CD8-positive, alpha-beta T cell (primary cell): ENCODE measurements at places on chromosomes 5 and 9. TPM values are rescaled to one million over a fixed set of nuclear protein-coding genes. Genes with fewer than 3 reads are reported as not detected.
A peak's percentile ranks its signal among the peaks of the same experiment; 100 is the strongest.

GRCh38 chr9:112097712-112098688, 77.1 kb downstream of the SUSD1 start:
- DNase-seq: peak; percentile 47

Gene TMEM171
- 0.28 TPM for total RNA-seq

- DNase-seq: no peak
Measured at GRCh38 chr5:37774912-37775483, 64.8 kb downstream of the GDNF start.

Gene LHX6
- not detected for total RNA-seq

GRCh38 chr9:92293075-92293354, 482 bp downstream of the IARS1 start:
- DNase-seq: no peak

- no peak for DNase-seq
Measured at GRCh38 chr5:136808756-136809155, 443.4 kb upstream of the TRPC7 start.

DNA sequence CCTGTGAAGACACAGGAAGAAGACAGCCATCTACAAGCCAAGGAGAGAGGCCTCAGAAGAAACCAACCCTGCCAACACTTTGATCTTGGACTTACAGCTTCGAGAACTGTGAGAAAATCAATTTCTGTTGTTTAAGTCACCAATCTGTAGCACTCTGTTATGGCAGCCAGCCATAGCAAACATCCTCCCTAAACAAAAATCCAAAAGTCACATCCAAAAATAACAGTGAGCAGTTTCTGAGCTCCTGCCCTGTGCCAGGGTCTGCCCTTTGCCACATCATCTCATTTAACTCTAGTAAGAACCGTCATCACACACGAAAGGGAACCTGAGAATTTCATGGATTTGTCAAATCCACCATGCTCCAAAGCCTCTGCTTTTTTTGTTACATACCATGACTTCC, 118.8 kb downstream of the TRIM36 start:
- no peak for DNase-seq

GRCh38 chr9:108950168-108950567, 16.0 kb downstream of the ABITRAM start:
- DNase-seq: no peak

GRCh38 chr5:15069407-15069905, 197.9 kb upstream of the ANKH start:
- DNase-seq: no peak

- no peak for DNase-seq
Measured at GRCh38 chr5:168152660-168153059, 138.8 kb upstream of the WWC1 start.

DNA sequence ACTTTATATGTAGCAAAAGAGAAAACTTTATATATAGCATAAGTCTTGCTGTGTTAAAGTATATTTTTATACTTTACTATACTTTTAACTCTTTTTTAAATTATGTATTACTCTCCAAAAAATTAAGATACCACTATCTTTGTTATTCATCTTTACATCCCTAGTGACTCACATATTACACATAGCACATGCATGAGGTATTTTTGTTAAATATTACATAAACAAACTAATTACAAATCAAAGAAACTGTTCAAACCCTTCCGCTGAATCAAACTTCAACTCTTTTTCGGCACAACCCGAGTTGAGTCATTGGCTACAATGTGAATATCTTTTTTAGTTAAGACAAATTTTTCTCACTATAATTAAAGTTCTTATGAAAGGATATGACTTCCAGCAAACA, 32.1 kb downstream of the NADK2 start:
- DNase-seq: no peak

- DNase-seq: no peak
Measured at GRCh38 chr5:105630803-105631202, 2039.9 kb downstream of the EFNA5 start.

Gene IL3
- total RNA-seq: not detected

Gene GEMIN5
- total RNA-seq: 4.3 TPM

- DNase-seq: no peak
Measured at GRCh38 chr9:34578241-34579103, 11.1 kb downstream of the CNTFR start.

Gene EGFL7
- not detected for total RNA-seq

Gene GPR21
- total RNA-seq: 1.2 TPM

Gene ARID3C
- total RNA-seq: not detected

DNA sequence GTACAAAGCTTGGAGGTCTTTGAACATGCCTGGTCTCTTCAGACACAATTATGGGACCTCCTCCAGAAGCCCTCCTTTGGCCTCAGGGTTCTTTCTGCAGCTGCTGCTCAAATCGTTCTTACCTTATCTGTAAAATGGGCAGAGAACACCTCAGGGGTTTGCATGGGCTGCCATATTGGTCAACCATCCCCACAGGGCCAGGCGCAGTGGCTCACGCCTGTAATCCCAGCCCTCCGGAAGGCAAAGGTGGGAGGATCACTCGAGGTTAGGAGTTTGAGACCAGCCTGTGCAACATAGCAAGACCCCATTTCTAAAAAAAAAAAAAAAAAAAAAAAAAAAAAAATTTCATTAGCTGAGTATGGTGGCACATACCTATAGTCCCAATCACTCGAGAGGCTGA, 29.1 kb upstream of the TCF7 start:
- no peak for DNase-seq

GRCh38 chr9:98707166-98708102, 1.3 kb downstream of the GABBR2 start:
- no peak for DNase-seq

Gene EQTN
- total RNA-seq: not detected

Gene ELAVL2
- not detected for total RNA-seq

- no peak for DNase-seq
Measured at GRCh38 chr5:91257301-91257700, 125.8 kb downstream of the ARRDC3 start.

DNA sequence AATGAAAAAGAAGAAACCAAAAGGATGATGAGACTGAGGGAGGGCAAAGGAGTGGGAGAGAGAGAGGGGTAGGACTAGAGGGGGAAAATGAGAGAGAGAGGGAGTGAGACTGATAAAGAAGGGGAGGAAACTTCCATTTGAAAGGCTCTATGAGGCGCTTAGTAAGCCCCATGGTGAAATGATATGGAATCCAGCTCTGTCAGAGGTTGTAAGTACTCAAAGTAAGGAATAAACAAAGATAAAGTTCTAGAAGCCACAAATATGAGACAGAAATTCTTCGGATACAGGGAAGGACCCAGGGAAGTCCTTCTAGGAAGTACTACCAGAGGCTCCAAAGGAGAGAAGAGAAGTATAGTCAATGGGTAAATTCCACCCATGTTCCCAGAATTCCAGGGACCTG, 21.7 kb upstream of the VLDLR start:
- DNase-seq: no peak

DNA sequence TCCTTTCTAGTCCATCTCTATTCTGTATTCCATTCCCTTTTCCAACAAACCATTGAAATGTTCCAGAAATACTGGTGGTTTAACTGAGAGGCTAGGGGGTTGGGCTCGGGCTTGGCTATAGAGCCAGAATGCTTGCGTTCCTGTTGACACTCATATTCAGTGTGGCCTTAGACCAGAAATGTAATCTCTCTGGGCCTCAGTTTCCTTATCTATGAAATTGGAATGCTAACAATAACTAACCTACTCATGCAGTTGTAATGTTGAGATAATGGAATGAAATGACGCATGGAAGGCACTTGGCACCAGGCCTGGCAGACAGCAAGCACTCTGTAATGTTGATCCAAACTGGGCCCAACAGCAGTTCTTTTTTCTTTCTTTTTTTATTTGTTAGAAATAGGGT, 26.8 kb downstream of the JADE2 start:
- DNase-seq: no peak

DNA sequence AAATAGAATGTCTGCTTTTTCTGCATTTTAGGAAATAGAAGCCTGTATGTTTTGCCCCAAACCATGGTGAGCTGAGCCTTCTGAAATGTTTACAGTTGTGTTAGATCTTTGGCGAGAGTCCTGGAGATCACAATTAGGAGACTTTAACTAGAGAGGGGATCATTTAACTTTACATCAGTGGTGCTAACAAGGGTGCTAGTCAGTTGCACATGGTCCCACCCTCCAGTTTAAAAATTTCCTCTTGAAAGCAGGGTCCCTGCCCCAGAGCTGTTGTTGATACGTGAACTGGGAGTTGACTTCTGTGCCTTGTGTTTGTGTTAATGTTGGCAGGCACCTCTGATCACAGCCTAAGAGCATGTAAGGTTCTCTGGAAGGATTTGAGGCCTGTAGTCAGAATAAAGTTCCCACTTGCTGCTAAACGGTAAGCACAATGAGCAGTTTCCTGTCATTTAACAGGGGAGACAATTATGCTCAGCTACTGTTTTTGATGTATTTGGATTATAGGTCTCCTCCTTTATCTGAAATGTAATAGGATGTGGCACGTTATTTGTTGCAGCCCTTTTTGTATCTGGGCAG, 43.7 kb downstream of the RASGRF2 start:
- DNase-seq: no peak

- no peak for DNase-seq
Measured at GRCh38 chr5:31963358-31964006, 210.6 kb downstream of the GOLPH3 start.

Gene PTGES
- total RNA-seq: 0.22 TPM

GRCh38 chr5:17113174-17113958, 104.1 kb upstream of the BASP1 start:
- DNase-seq: no peak

DNA sequence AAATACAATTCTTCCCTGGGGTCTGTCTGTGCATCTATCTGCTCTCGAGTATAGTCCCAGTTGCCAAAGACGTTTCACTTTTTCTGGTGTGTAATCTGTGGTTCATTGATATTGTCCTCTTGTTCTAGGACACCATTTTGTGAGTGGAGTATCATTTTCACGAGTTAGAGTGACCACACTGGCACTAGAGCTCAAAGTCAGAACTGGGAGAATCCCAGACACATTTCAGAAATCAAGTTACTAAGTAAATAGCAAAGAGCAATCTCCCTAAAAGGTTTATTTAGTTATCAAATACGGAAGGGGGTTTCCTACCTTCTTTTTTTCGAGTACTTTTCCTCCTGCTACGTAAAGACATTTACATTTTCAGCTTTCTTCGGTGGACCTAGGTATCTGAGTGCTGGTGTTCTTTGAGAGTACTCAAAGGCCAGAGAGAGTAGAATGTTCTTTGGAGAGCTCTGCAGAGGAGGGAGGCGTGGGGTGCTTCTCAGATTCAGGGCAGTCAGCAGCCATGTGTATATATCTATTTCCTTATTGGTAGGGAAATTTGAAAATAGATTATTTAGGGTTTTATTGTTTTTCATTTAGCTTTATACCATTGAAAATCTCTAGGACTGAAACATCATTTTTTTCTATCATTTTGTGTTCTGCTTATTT, 8.9 kb upstream of the HSPA9 start:
- no peak for DNase-seq

DNA sequence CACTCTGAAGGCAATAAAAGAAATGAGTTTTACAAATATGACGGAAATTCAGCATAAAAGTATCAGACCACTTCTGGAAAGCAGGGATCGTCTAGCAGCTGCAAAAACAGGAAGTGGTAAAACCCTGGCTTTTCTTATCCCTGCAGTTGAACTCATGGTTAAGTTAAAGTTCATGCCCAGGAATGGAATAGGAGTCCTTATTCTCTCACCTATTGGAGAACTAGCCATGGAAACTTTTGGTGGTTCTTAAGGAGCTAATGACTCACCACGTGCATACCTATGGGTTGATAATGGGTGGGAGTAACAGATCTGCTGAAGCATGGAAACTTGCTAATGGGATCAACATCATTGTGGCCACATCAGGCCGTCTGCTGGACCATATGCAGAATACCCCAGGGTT, 93.5 kb upstream of the RGMB start:
- no peak for DNase-seq

Gene KIF4B
- not detected for total RNA-seq

Gene UBQLN1
- 163 TPM for total RNA-seq

- no peak for DNase-seq
Measured at GRCh38 chr9:128392302-128393144, 21.3 kb downstream of the URM1 start.

Gene PTGDS
- total RNA-seq: 7.5 TPM

Gene EPB41L4B
- total RNA-seq: not detected

DNA sequence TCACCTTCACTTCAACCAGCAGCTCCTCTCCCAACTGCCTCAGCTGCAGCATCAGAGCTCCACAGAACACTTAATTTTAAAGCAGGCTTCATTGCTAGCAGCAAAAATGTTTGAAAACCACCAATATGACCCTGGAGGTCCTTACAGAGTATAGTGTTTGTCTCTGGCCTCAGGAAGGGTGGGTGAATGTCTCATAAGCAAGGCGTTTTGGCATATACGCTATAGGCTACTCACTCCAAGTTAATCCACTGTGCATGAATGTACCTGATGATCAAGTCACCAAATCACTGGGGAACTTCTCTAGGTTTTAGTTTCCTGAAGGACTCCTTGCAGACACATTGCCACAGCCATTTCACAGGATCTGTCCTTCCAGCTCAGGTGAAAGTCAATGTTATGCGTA, 125.3 kb downstream of the GABBR2 start:
- no peak for DNase-seq

DNA sequence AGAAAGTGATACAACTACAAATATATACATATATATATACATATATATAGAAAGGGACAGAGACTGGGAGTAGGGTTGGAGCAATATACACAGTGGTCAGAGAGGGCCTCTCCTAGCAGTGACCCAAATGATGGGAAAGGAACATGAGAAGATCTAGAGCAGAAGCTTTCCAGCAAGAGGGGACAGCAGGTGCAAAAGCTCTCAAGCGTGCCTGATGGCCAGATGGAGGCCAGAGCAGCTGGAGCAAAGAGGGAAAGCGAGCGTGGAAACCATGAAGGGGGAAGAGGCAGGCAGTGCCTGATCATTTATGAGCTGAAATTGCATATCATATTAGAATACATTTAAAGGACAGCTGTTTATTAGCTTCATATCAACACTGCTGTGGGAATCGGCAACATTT, 7.6 kb upstream of the GRPEL2 start:
- DNase-seq: no peak

GRCh38 chr5:78496373-78496772, 136.0 kb downstream of the SCAMP1 start:
- DNase-seq: no peak

GRCh38 chr9:3059781-3060468, 216.0 kb upstream of the PUM3 start:
- DNase-seq: no peak

Gene IRX4
- not detected for total RNA-seq

Gene TRIM36
- not detected for total RNA-seq

DNA sequence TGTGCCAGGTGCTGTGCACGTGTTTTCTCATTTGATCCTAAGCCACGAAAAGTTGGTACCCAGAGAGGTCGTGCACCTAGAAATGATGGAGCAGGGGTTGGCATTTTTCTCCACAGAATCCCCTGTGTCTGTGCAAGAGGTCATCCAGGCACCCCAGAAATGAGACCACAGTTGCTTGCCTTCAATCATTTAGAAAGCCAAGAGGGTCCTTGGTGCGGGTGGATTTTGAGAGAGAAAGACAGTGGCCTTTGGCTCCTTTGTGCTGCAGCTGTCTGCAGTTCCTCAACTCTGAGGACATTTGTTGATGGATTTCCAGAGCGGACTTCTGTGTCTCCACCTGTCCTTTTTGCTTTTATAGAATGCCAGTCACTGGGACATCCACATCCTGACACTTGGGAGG, 33.8 kb upstream of the SPRY4 start:
- DNase-seq: no peak

- peak; percentile 9 for DNase-seq
Measured at GRCh38 chr5:33299621-33300208, 141.1 kb upstream of the TARS1 start.

Gene ATG12
- 62.5 TPM for total RNA-seq

- no peak for DNase-seq
Measured at GRCh38 chr9:124652615-124653393, 118.3 kb downstream of the NR6A1 start.
